SHP77 (cell line): ENCODE measurements at places on chromosomes 2 and 18.

- no peak for DNase-seq
These were observed 11.1 kb downstream of the SPOPL start for GRCh38 chr2:138512672-138513071.

DNA sequence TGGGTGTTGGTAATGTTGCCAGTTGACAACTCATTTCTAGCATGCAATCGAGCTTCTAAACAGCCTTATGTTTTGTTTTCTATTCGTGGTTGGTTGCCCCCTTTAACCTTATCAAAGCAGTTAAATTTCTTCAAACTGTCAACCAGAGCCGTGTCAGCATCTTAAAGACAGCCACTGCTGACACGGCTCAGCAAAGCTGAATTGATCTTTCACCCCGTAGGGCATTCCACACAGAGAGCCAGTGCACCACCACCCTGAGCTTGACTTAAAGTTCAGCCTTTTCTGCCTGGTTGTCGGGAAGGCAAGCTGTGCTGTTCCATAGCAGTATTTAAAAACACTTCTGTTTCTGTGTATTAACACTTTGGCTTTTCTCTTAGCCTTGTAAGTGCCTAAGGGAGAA, 355.0 kb upstream of the CHST9 start:
- DNase-seq, result no peak

DNA sequence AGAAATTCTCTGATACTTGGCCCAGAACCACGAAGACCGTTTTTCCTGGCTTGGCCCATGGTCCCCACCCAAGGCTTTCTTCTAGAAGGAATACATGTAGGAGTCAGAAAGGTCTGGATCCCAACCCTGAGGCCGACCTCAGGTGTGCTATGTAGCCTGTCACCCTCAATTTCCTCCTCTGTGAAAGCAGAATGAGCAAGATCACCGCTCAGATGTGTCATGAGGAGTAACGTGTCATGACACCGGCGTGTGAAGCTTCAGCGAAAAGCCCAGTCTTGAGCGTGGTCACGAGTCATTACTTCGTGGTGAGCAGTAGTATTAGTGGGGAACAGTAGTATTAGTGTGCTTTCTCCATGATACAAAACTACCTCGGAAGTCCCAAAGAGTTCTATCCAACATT, 103.4 kb downstream of the ALPK2 start:
- no peak for DNase-seq

DNA sequence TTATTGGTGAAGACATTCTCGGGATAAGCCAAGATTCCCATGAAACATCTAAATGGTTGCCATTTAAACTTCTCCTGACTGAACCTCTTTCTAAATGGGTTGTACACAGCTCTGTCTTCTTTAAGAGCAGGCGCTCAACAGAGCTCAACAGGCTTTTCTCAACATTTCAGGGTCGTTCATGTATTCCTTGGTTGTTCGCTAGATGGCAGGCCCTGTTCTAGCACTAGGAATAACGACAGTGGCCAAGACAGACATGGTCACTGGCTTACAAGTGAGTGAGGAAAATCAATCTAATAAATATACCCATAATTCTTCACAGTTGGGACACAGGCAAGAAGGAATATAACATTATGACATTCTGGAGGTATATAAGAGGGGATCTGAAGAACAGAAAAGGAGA, 154.5 kb downstream of the SMAD2 start:
- peak; percentile 18 for DNase-seq
